ENCODE measurements at places on chromosomes 3 and 15.

GRCh38 chr3:110181226-110181625, 843.9 kb upstream of the DPPA4 start:
- no peak for DNase-seq

- no peak for DNase-seq
Measured at GRCh38 chr15:60936186-60936585, 292.9 kb downstream of the RORA start.

DNA sequence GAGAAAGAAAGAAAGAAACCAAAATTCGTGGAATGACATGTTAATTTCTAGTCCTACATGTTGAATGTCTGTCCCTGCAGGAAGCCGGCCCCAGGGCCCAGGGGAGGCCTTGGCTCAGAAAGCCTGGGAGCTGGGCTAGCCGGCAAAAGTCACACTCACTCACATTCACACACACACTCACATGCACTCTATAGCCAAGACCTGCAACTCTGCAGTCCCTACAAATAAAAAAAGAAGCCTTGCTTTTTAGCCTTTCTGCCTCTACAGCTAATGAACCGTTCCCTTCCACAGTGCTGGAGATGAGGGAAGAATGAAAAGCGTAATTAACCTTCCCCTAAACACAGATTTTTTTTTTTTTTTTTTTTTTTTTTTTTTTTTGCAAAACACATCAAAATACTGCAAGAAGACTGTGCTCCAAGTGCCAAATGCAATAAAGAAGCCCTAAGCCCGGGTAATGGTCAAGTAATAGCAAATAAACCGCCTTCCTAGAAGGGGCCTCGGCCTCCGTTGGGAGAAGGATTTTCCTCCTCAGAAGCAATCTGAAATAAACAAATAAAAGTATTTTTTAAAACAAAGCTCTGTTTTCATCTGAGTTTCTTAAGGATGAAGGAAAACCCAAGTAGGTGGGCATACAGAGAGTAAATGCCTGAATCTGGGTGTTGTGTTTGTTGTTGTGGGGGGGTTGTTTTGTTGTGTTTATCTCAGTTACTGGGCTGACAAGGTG, 4.3 kb downstream of the MECOM start:
- DNase-seq, result no peak

GRCh38 chr15:31434588-31435260, 108.1 kb downstream of the KLF13 start:
- peak; percentile 80 for DNase-seq

- DNase-seq, result no peak
Measured at GRCh38 chr15:73681856-73682599, 2.2 kb upstream of the CD276 start.

DNA sequence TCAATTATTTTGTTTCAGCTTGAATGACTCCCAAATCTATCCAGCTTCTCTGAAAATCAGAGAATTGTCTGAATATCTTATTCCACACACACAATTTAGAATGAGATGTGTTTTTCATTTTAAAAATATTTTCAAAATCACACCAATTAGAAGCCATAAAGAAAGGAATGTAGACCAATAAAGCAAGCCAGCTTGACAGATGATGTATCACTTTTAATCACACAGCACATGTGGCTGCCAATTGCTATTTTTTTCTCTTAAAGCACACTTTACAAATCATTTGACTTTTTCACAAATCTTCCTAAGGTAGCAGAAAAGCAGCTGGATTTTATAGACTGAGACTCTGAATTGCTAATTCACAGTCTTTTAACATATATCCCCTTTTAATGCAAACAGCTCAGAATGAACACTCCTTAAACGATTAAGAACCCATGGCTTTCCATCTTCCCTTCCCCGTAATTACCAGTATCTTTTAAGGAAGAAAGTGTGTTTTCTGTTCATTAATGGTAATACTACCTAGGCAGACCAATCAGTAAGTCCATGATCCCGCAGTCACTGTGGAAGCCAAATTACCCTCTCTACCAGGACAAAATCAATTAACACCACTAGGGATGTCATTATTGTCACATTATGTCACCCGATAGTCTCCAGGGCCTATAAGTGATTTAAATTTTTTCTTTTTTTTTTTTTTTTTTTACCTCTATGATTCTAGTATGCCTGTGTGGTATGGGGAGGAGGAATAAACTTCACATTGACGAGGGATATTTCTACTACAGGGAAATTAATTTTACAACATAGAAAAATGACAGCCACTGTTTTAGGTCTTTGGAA, 250.0 kb upstream of the VEPH1 start:
- no peak for DNase-seq

DNA sequence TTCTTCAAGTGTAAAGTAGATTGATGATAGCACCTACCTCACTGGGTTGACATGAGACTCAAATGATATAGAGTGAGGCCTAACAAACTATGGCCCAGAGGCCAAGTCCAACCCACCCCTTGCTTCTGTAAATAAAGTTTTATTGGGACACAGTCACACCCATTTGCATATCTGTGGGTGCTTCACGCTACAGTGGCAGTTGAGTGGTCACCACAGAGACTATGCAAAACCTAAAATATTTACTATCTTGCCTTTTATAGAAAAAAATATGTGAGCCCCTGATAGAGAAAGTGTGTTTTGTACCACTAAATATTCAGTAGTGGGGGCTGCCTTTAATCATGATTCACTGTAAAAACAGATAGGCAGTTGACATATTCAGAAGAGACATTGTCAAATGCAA, 38.0 kb downstream of the ACAN start:
- no peak for DNase-seq

GRCh38 chr3:185365291-185366073, 2.5 kb downstream of the MAP3K13 start:
- no peak for DNase-seq

- DNase-seq, result no peak
Measured at GRCh38 chr3:111366515-111366914, 175.5 kb upstream of the CD96 start.

- no peak for DNase-seq
Measured at GRCh38 chr3:11312166-11312565, 40.0 kb downstream of the ATG7 start.

DNA sequence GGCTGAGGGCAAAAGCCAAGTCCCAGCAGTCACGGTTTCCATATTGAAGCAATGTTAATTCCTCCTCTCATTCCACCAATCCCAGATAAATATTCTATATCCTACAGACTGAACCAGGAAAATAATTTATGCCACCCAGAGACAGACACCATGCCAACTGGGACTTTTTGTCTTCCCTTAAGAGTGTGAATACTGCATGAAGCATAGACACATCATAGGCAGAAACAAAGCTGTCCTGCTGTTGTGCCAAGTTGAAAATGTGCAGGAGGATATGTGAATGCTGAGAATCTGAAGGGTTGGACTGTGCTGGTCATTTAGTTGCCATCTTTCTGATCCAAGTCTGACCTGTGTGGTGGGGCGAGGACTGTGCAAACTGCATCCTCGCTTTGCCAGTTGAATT, 37.7 kb downstream of the RFTN1 start:
- no peak for DNase-seq

- DNase-seq, result no peak
Measured at GRCh38 chr15:68994981-68995761, 19.3 kb upstream of the NOX5 start.

- no peak for DNase-seq
Measured at GRCh38 chr3:188574885-188575284, 420.9 kb downstream of the LPP start.

DNA sequence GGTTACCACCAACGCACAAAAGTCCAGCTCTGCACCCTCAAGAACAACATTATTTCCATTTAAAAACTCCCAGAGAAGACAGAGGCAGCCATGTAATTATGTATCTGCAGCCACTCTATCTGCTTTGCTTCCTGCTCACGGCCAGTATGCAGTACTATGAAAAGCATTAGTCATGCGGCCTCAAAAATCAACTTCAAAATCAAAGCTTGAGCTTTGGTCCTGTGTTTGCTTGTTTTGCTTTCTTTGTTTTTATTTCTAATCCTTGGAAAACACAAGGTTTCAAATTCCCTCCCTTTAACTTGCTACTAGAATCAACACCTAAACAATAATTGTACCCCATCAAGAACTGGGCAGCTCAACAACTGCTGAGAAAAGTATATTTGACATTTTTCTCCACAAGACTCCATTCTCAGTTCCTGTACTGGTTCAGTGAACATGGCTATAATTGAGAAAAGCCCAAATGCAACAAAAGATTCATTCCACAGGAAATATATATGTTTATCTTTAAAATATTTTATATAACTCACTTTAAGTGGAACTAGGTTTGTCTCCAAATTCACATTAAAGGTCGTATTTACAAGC, 37.6 kb downstream of the GBE1 start:
- DNase-seq, result no peak
